ENCODE measurements at places on chromosomes 2 and 18.

- DNase-seq = no peak
Observed at GRCh38 chr2:59462422-59463197, 1090.8 kb downstream of the BCL11A start.

- no peak for DNase-seq
Observed at GRCh38 chr2:240403396-240404104, 31.9 kb upstream of the GPC1 start.

- no peak for DNase-seq
Observed at GRCh38 chr2:84175340-84175739, 283.7 kb downstream of the SUCLG1 start.

GRCh38 chr18:48667276-48668254, 128.7 kb downstream of the CTIF start:
- no peak for DNase-seq

GRCh38 chr2:36858551-36859365, 107.6 kb downstream of the STRN start:
- no peak for DNase-seq

- no peak for DNase-seq
Observed at GRCh38 chr18:75070625-75071483, 138.1 kb downstream of the PTGR3 start.

- DNase-seq = no peak
Observed at GRCh38 chr2:128468186-128468920, 149.7 kb upstream of the HS6ST1 start.

GRCh38 chr2:29304399-29305060, 189.3 kb downstream of the CLIP4 start:
- DNase-seq = no peak

- no peak for DNase-seq
Observed at GRCh38 chr2:160680294-160680693, 186.7 kb upstream of the RBMS1 start.

- peak; percentile 42 for DNase-seq
Observed at GRCh38 chr18:23498877-23499276, 4.4 kb upstream of the RMC1 start.

DNA sequence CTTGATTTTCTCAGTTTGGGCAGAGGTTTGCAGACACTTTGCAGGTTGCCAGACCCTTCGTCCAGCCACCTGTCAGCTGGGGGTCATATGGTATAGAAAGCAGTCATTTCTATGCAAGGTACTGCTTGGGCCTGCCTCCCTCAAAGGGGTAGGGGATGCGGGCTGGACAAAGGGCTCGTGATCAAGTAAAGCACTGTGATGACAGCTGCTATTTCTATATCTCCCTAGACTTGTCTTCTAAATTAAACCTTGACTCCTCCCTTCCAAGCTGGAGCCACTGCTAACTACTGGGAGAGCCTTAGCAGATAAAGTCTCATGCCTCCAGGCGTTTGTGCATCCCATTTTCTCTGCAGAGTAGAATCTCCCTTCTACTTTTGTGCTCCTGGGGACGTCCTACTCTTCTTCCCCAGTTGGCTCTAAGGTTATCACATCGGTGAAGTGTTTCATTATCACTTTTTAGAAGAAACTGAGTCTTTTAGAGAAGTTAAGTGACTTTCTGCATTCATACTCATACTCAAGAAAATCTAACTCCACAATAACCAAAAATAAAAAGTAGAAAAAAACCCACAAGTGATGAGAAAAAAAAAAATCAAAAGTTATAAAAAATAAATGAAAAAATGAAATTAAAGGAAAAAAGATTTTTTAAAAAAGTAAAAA, 710 bp upstream of the XRCC5 start:
- peak; percentile 1 for DNase-seq

- DNase-seq = no peak
Observed at GRCh38 chr18:67862069-67862468, 345.5 kb upstream of the DSEL start.

- no peak for DNase-seq
Observed at GRCh38 chr2:234722176-234722575, 225.3 kb upstream of the ARL4C start.

- no peak for DNase-seq
Observed at GRCh38 chr2:229731916-229732315, 17.6 kb upstream of the DNER start.
